Pulmonary artery endothelial cell (primary cell): ENCODE measurements at places on chromosomes 4 and X. TPM values are rescaled to one million over a fixed set of nuclear protein-coding genes. Genes with fewer than 3 reads are reported as not detected.

GRCh38 chr4:136643416-136643815, 888.9 kb downstream of the PCDH18 start:
- DNase-seq = no peak

DNA sequence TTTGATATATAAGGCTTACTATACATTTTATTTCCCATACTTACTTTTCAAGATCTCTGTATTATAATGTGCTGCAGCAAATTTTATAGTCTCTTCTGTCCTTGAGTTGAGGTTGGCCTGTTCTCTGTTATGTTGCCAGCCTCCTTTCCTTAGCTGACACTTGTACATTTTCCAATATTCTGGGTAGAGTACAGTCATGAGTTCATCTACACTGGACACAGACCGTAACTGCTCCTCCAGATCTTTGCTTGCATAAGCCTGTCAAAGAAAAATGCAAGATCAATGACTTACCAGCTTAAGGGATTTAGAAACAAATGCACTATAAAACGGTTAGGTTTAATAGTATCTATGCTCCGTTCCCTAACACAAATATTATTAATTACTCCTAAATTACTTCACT, 63.2 kb downstream of the VEGFC start:
- no peak for DNase-seq

DNA sequence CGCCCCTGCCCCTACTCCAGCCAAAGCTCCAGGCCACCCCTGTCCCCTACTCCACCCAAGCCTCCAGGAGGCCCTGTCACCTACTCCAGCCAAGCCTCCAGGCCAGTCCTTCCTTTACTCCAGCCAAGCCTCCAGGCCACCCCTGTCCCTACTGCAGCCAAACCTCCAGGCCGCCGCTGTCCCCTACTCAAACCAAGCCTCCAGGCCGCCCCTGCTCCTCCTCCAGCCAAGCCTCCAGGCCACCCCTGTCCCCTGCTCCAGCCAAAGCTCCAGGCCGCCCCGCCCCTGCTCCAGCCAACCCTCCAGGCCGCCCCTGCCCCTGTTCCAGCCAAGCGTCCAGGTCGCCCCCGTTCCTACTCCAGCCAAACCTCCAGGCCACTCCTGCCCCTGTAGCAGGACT, 5.1 kb upstream of the ASMT start:
- no peak for DNase-seq

DNA sequence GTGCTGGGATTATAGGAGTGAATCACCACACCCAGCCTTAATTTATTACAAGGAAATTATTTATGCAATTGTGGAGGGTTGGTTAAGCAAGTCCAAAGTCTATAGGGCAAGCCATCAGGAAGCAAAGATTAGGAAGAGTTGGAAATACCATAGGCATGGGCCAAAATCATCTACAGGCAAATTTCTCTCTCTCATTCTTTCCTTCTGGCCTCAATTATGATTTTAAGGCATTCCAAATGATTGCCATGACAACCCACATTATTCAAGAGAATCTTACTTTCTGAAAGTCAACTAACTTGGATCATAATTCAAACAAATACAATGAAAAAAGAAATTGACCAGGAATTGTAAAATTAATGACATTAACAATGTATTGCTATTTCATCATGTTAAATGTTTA, 400.8 kb downstream of the GPM6A start:
- DNase-seq = no peak

DNA sequence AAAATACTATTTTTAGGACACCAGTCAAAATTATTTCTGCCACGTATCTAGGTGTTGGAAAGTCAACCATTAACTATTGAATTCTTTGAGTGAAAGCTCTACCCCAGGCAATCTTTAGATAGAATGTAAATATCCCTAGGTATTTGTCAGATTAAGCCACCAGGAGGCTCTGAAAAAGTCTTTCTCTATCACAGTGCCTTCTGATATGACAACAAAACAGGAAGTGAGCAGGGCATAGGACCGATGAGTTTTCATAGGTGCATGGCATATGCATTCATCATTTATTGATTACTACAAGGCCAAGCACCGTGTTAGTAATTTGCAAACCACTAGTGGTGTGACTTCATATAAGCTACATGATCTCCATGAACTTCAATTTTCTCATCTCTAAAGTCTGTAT, 333.6 kb upstream of the F9 start:
- DNase-seq = no peak

- DNase-seq = no peak
Measured at GRCh38 chr4:101156619-101157310, 190.6 kb downstream of the PPP3CA start.

CXCL5 gene
- total RNA-seq = 0.13 and 1.3 TPM in 2 replicates

GRCh38 chrX:16386126-16386525, 218.8 kb downstream of the MAGEB17 start:
- no peak for DNase-seq

TMEM150C gene
- 4.4 and 6.9 TPM in 2 replicates for total RNA-seq

DNA sequence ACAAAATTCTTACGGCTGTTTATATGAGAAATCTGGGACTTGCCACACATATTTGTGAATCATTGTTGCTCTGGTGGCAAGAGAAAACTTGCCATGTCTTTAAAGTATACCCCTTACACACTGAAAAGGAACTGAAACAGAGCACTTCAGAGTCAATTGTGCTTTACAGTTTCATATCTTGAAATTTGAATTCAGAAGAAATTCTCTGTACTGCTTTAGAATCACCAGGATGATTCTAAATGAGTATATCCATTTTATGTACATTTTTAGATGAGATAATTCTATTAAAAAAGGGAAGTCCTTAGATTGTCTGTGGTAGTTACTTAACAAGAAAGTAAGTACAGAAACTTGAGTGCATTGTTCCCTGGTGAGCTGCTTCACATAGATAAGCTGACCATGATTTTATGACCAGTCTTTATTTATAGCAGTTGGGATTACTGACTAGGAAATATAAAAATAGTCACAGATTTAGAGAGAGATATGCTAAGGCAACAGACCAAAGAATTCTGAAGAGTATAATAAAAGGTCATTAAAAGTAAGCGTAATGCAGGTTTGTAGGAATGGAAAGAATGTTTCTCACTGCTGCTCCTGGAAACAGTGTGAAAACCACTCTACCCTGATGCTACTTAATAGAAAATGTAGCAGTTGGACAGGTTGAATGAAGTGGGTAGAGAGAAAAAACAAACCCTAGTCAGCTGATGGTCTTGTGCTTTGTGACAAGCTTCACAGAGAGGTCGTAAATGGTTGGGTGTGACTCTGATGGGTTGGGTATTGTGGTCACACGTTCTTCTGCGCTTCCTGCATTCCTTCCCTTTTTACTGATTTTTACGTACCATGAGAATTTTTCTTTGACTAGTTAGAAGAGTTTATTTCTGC, 41.0 kb downstream of the FNIP2 start:
- peak; percentile 13 for DNase-seq

MED14 gene
- 14.6 and 16.6 TPM in 2 replicates for total RNA-seq

FGF16 gene
- total RNA-seq = 3.3 and 4.5 TPM in 2 replicates

FOXR2 gene
- total RNA-seq = not detected in 2 replicates

DNA sequence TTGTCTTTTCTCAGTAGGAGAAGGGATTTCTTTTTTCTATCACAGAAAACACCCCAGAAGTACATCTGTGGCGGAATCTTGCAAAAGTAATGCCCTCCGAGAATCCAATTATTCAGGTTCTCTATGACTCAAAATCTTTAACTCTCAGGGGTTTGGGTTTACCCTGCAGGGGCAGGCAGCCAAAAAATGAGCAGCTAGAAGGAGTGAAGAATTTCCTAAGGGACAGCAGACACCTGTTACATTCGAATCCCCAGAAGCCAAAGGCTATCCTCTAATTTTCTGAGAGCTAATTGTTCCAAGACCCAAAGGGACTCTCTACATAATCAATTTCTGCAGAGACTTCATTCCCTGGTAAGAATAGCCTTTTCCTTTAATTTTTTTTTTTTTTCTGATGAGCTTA, 27.5 kb upstream of the CBR4 start:
- DNase-seq = no peak

SPANXN3 gene
- not detected in 2 replicates for total RNA-seq

DNA sequence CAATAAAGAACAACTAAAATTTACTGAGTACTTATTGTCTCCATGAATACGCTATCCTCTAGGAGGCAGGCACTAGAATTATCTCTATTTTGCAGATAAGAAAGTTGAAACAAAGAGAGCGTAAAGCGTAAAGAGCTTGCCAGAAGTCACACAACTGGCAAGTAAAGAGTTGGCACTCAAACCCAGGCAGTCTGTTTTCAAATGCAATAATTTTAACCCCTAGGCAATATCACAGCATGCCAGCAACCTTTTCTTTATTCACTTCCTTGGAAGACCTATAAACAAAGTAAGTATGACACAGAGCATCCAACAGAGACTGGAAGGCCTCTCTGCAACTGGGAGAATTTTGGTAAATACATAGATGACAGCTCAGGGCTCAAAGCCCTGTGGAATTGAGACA, 23.2 kb upstream of the AMELX start:
- no peak for DNase-seq

GRCh38 chrX:75522565-75523431, at the start of gene ZDHHC15:
TSS of gene ZDHHC15 (minus strand) at chrX:75523037. CDS start at chrX:75523024, 13 bp downstream.
- no peak for DNase-seq

GRCh38 chr4:98318521-98318920, 57.3 kb downstream of the RAP1GDS1 start:
- DNase-seq = no peak

DNA sequence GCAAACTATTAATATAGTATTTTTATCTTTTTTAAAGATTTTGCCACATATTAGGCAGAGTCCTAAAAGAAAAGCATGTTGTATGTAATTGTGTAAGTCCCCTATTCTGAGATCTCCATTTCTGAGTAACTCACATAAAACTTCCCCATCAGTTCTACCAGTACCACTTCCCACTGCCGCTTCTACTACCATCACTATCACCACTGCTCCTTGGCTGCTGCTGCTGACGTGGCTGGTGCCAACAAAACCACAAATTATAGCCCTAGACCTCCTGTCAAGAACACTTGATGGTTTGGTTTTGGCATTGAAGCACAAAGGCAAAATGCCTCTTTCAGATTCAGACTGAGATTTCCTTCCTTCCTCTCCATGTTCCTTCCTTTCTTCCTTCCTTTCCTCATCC, 106.4 kb downstream of the MMRN1 start:
- no peak for DNase-seq

LNX1 gene
- total RNA-seq = 2.6 and 6.1 TPM in 2 replicates

DNA sequence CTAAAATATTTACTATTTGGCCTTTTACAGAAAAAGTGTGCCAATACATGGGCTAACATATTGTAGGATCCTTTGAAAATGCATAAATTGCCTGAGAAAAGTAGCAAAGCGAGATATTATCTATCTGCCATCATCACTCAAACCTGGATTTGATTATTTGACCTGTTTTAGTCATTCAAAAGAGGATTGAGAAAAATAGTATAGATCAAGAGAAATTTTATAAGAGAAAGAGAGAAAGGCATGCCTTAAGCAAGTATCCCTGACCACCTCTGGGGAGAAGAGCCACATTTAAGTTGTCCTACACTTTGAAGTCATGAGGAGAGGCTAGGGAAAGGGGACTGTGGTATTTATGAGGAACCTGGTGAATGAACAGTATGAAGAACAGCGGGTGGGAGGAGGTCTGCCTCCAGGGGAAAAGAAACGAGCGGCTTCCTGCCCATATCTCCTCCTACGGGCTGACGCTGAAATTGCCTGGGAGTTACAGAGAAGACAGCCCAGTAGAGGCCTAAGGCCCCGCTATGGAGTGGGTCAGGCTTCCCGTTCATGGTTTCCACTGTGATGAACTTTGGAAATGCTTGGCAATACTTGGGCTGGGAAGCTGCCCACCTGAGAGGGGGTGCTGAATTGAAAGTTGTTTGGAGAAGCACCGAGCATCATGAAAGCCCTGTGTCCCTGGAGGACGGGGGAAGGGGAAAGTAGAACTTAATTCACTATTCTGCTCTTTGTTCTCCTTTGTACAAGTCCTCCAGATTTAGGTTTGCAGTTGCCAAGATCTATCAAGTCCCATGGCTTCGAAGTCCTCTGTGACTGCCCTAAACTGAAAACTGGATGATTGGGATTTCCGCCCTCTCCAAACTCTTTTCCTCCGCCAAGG, 106.9 kb upstream of the ACSL4 start:
- no peak for DNase-seq

GRCh38 chr4:43867908-43868307, 580.7 kb downstream of the KCTD8 start:
- no peak for DNase-seq

DNA sequence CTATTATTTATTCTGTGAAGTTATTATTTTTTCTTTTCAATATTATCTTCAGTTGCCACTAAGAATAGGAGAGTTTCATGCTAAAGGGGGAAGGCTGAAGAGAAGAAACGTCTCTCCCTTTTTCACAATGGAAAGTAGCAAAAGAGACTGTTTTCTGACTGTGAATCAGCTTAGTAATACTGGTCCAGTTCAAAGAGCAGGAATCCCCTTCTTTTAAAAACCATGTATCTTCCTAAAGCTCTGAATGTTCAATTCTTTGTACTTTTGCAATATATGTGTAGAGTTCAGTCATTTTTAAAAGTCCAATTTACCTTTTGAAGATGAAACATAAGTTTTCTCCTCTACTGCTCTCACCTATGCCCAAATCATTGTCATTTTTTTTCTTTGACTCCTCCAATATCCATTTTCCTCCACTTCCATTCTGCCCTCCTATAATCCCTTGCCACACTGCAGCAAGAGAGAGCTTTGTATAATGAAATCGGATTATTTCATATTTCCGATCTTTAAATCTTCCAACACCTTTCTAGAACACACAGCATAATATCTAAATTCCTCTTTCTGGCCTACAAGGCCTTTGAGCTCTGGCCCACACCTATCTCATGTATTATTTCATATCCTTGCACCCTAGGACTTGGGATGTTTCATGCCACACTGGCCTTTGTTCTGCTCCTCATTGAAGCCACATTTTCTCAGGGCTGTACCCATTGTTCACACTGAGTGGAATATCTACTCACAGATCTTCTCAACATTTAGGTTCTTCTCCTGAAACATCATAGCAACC, 195.3 kb downstream of the CAMK2D start:
- DNase-seq = no peak

GRCh38 chr4:143399113-143399949, 62.7 kb downstream of the GAB1 start:
- DNase-seq = no peak

CSAG3 gene
- total RNA-seq = not detected in 2 replicates

SHROOM4 gene
- total RNA-seq = 30.1 and 39.5 TPM in 2 replicates

DNA sequence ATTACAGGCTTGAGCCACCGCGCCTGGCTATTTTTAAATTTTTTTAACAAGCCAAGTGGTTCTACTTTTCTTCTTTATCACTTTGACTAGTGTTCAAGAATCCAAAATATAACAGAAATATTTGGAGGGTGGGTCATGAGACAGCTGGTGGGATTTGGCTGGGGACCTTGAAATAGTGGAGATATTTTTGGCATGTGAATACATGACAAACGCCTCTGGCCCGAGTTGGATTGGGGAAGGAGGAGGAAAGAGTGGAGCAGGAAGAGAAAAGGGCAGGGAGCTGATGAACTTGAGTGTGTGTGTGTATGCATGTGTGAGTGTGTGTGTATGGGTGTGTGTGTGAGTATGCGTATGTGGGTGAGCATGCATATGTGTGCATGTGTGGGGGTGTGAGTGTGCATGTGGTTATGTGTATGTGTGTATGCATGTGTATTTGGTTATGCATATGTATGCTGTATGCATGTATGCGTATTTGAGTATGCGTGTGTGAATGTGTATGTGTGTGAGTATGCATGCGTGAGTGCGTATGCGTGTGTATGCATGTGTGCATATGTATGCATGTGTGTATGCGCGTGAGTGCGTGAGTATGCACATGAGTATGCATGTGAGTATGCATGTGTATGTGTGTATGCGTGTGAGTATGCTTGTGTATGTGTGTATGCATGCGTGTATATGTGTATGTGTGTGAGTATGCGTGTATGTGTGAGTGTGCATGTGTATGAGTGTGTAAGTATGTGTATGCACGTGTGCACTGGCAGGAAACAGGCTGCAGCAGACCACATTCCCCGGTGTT, 49.6 kb downstream of the JADE1 start:
- DNase-seq = no peak

CXorf65 gene
- total RNA-seq = not detected in 2 replicates

ADGRG2 gene
- 0.04 TPM in 1 of 2 replicates, not detected in the other for total RNA-seq
